CD4-positive, CD25-positive, alpha-beta regulatory T cell (primary cell): ENCODE measurements at places on chromosomes 7 and 10. TPM values are rescaled to one million over a fixed set of nuclear protein-coding genes. Genes with fewer than 3 reads are reported as not detected.

Gene RPP30
- 27.3 TPM for total RNA-seq

Gene DGKB
- not detected for total RNA-seq

Gene CCDC3
- total RNA-seq, result 0.15 TPM

Gene CCDC126
- total RNA-seq, result 14.0 TPM

Gene MAT1A
- not detected for total RNA-seq

Gene POLD2
- total RNA-seq, result 37.1 TPM

Gene PRSS37
- total RNA-seq, result not detected

Gene POLR2J2
- total RNA-seq, result 56.4 TPM

Gene HMX2
- not detected for total RNA-seq

Gene ACADSB
- 23.8 TPM for total RNA-seq

Gene OR2A5
- not detected for total RNA-seq

Gene FKBP6
- total RNA-seq, result not detected

Gene RBP3
- not detected for total RNA-seq

Gene TRPV6
- total RNA-seq, result not detected
